Fibroblast of skin of left quadriceps (primary cell): ENCODE measurements at places on chromosomes 7 and 10.

- no peak for DNase-seq
Measured at GRCh38 chr7:101677797-101678479, 48.8 kb upstream of the MYL10 start.

DNA sequence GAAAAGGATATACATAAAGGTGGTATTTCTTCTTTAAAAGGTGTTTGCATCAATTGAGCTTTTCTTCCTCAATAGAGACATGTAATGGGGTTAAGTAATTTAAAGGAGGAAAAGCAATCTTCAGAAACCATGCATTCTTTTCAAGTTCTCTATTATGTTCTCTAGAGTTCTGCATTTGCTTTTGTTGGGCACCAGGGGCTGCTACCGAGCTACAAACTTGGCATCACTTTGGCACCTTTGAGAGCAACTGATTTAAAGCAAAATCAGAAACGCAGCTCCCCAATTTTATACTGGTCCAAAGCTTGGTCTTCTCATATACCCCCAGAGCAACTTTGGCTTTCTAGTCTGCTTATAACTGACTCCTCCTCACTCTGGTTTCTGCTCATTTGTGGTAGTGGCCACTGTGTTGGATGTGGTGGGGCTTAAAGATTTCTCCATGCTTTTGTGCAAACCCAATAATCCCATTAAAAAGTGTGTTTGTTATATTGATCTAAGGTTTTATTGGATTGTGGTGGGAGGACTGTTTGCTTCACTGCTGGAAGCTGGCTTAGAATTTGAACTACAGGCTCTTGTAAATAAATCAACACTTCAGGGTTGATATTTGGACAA, 712.1 kb downstream of the PHTF2 start:
- peak; percentile 31 for DNase-seq

- DNase-seq = no peak
Measured at GRCh38 chr7:29639886-29640595, 76.4 kb downstream of the PRR15 start.

GRCh38 chr7:7790041-7790741, 71.8 kb upstream of the RPA3 start:
- DNase-seq = no peak

GRCh38 chr10:30915146-30915545, 116.5 kb downstream of the ZNF438 start:
- peak; percentile 34 for DNase-seq

- DNase-seq = no peak
Measured at GRCh38 chr10:69278446-69278963, at the start of gene HK1. HK1 (plus strand) TSS chr10:69278496.

DNA sequence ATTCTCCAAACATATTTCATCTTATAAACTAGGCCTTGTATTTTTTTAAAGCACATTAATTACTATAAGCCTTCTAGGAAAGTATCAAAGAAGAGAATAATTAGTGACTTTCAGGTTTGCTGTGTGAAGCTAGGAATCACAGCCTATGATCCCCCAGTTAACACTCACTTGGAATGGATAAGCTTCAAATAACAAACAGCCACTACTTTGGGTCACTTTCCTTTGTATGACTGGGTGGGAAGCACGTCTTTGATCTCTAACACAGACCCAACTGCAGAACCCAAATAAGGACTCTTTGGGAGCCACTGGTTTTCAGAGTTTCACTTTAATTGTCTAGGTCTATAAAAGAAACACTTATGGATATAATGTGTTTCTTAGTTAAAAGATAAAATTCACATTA, 769.3 kb downstream of the MAGI2 start:
- no peak for DNase-seq

- DNase-seq = no peak
Measured at GRCh38 chr7:605661-606450, 86.2 kb upstream of the PDGFA start.

- no peak for DNase-seq
Measured at GRCh38 chr10:124298891-124299290, 119.8 kb downstream of the OAT start.

DNA sequence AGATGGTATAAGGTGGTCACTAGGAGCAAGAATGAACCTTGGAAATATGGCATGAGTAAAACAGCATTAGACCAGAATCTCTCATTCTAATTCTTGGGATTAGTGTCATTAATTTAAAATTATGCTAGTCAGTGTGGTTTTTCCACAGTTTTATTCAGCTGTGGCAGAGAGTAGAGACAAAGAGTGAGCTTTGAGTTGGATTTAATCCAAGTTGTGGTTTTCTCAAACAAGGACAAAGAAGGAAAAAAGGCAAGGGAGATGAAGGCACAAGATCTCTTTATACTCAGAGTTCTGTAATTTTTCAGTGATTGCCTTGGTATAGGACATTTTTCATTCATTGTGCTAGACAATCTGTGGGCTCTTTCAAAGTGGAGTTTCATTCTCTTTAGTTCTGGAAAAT, 28.2 kb upstream of the AKAP9 start:
- DNase-seq = no peak

- no peak for DNase-seq
Measured at GRCh38 chr7:22549051-22549450, 49.1 kb upstream of the STEAP1B start.
